Bronchial epithelial cell (primary cell): ENCODE measurements at places on chromosomes 2 and 18. TPM values are rescaled to one million over a fixed set of nuclear protein-coding genes. Genes with fewer than 3 reads are reported as not detected.

The CRACDL gene
- 0.26 and 1.4 TPM in 2 replicates for total RNA-seq

The CD207 gene
- not detected in 2 replicates for total RNA-seq

The SEPTIN10 gene
- 62.4 and 89.7 TPM in 2 replicates for total RNA-seq

The CYRIA gene
- 0.79 and 4.1 TPM in 2 replicates for total RNA-seq

The CTLA4 gene
- total RNA-seq = not detected in 2 replicates

The PDCL3 gene
- total RNA-seq = 25.3 and 40.7 TPM in 2 replicates
